ENCODE measurements at places on chromosomes 12 and 14.
A peak's percentile ranks its signal among the peaks of the same experiment; 100 is the strongest.

GRCh38 chr14:51774209-51774608 lies 86.2 kb upstream of the GNG2 start:
- no peak for DNase-seq

- no peak for DNase-seq
These were observed 249.5 kb upstream of the DCN start for GRCh38 chr12:91432089-91432488.

DNA sequence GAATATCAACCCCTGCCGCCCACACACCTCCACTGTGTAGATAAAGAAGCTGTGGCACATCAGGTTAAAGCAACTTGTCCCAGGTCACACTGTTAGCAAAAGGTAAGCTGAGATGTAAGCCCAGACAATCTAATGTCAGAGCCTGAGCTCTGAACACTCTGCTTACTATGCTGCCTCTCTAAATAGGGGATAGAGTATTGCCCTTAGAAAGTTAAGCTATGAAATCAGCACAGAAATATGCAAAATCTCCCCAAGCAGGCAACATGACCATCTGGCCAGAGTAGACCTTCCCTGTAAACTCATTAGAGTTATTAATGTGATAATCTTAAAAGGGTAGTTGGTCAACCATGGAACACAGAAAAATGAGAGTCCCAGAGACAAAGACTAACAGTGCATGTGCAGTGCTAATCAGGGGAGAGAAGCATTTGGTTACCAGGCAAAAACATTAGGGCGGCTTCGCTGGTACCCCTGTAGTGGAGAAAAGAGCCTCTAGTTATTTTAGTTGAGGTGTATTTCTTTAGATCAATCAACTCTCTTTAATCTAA lies 171.0 kb downstream of the BTG1 start:
- DNase-seq, result no peak

- DNase-seq, result no peak
These were observed 57.1 kb downstream of the NIN start for GRCh38 chr14:50773632-50774541.

GRCh38 chr14:96139879-96140278 lies 64.8 kb upstream of the BDKRB2 start:
- no peak for DNase-seq

- DNase-seq, result no peak
These were observed 18.0 kb downstream of the TUBA1A start for GRCh38 chr12:49170924-49171323.

DNA sequence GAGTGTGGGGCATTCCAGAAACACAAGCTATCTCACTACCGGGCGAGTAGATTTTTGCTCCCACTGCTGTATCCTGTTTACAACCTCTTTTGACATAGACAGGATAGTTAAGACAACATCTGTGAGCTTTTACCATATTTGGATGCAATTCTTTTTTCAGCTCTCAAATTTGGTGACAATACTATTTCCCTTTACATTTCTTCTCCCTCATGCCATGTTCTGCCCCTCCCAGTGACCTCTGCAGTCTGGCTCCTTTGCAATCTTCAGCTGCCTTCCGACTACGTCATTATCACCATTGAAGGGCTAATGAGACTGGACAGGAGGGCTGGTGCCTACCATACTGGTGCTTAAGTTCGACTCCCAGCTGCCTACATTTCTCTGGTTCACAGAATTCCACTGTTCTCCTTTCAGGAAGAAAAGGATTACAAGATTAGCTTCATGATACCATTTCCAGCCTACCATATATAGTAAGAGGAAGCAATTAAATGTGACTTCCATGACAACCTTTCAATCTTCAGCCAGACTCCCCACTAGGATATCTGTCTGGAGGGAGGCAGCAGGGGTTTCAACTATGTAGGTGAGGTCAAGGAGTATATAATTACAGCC lies 251.6 kb downstream of the PHLDA1 start:
- DNase-seq, result no peak

DNA sequence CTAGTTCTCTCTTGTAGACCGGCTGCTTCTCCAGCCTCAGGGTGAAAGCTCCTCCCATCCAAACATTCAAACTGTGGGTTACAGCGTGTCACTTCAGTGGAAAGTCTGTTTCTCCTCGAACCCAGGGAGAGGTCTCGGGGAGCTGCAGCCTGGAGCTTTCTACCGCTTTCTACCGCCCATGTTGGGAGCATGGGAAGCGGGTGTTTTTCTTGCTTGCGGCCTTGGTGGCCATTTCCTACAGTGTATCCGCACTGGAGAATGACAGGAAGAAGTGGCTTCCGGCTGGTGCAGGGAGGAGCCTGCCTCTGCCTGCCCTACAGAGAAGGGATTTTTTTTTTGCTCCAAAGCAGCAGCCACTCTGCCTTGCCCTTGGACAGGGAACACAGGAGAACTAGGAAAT lies 21.2 kb downstream of the ZFP36L1 start:
- no peak for DNase-seq

DNA sequence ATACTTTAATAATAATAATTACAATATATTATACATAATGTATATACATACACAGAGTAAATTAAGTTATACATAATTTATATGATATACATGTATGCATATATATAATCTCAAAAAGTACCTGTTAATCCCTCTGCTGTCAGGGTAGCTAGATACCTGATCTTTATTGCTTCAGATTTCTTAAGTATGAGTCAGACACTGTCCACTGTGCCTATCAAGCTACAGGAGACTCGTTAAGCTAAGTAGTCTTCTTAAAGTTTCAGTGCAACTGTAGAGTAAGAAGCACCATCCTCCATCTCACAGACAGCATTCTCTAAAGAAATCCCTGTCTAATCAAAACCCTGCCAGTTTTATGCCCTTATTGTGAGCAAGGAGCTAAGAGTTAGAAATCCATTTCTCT lies 428.7 kb downstream of the RERGL start:
- no peak for DNase-seq

DNA sequence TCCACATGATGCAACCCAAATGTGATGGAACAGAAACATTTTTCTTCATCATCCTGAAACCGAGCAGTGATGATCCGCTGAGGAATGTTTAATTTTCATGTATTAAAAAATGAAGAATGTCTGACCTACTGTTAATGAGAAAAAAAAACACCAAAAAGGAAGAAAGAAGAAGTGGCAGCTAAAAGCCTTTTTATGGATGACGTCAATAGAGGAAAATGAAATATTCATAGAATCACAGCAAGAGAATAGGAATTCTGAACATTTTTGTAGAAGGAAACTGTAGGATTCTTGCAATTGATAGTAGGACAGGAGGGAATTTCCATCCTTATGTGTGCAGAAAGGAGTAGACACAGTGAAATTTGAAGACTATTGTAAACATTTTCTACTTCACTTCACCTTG lies 112.9 kb downstream of the PRKCH start:
- no peak for DNase-seq

DNA sequence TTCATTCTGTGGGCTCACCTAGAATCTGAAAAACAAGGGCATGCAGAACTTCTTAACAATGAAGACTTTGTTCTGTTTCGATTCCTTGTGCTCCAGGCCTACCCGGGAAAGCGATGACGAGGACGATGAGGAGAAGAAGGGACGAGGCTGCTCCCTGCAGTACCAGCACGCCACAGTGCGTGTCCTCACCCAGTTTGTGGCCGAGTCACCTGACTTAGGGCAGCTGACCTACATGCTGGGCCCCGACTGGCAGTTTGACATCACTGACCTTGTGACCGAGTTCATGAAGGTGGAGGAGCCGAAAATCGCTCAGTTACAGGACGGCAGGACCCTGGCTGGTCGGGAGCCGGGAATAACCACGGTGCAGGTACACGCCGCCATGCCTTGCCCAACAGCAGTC lies 585.4 kb downstream of the AACS start:
- DNase-seq, result no peak

GRCh38 chr14:103892247-103892646 lies 36.0 kb upstream of the TDRD9 start:
- no peak for DNase-seq

GRCh38 chr14:61716956-61717355 lies 21.6 kb downstream of the HIF1A start:
- DNase-seq, result no peak

GRCh38 chr14:21109377-21110138 lies 8.7 kb downstream of the TMEM253 start:
- no peak for DNase-seq

DNA sequence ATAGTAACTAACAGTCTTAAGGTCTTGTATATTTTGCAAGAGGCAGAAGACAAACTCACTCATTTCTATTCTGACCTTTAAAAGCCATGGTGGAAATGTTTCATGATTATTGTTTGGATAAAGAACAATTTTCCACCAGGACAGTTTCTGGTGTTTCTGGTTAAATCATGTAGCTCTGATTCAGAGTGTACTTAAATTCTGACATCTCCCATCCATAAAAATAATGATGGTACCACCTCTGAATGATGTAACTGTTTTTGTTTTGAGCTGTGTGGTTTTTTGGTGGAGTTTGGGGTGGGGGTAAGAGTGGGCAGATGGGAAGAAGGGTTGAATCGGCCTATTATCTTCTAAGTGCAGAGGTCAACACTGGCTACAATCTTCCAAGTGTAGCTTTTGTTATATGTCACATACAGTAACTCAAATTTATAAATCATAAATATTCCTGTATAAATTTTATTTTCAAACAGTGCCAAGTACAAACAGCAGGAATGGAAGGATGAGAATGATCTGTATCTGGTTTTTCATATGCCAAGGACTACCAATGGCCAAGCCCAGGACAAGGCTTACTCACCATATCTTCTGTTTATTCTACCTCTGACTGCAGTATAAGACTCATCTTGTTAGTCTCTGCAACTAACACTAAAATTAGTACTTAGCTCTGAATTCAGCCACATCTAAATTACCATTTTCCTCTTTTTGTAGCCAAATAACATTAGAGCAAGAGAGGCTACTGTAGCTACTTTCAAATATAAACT lies 108.7 kb downstream of the BCAT1 start:
- DNase-seq, result no peak

DNA sequence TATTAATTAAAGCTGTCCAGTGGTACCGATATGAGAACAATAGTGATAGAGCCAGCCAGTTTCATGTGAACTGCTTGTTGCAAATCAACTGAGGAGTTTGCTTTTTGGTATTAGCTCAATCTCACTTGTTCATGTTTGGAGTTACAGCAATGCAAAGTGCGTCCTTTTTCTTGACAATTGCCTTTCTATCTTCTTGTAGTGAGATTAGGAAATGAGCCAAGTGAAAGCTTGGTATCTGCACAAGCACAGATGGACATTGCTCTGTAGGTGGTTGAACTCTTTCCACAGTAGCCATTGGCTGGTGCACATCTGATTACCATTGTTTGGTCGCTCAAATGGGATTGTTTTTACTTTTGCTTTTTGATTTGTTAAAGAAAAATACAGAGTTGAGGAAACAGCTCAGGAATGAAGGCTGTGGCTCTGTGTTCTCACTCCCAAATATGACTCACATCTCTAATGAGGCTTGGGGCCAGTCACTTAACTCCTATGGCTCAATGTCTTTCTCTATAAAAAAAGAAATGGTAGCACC lies 241.4 kb downstream of the BMP4 start:
- DNase-seq, result no peak

DNA sequence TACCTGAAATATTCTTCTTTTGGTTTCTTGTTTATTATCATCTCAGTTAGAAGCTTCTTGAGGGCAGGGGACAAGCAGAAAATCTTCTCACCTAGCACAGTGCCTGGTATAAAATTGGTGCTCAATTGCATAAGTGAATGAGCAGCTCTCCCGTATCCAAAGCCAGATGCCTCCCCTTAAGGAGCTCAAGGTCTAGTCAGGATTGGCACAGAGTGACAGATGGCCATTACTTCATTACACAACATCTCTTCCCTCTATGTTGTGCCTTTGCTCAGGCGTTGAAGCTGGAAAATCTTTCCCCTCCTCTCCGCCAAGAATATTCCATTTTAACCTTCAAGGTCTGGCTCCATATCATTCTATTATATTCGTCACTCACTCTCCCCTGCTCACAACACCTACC lies 3.6 kb downstream of the SLC4A8 start:
- DNase-seq, result no peak

DNA sequence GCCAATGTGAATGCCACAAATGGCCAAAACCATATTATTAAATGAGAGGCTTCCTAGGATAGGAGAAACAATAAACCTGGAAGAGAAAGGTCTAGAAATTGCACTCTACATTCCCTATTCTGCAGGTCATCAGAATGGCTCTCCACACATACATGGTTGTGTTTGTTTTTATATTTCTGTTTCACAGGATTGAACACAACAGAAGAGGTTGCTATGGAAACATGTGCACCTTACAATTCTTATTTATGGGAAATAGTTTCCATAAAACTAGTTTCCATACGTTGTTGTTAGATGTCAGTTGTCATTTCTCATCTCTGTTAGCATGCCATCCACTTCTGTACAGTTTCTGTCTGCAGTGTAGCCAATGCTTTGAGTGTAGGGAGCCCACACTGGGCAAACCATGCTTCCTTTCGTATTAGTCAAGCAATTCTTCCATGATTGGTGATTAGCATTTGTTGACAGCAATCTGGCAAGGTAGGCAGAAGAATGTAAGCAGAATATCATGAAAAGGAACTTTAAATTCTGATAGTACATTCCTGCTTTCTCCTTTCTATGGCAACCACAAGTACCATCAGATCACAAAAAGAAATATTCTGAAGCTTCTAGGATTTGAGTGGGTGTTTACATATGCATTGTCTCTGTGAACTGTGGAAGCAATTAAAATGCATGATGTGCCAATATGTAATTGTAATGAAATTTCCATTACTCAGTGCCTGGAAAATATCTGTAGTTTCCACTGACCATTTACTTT lies 141.6 kb upstream of the AVPR1A start:
- DNase-seq, result no peak

GRCh38 chr14:92323011-92323915 lies at the start of gene SLC24A4:
Gene SLC24A4, plus strand, starts transcription at chr14:92323165. Its CDS starts 666 bp downstream, at chr14:92323831.
- DNase-seq, result no peak

GRCh38 chr12:62128175-62128975 lies 131.8 kb upstream of the USP15 start:
- no peak for DNase-seq

DNA sequence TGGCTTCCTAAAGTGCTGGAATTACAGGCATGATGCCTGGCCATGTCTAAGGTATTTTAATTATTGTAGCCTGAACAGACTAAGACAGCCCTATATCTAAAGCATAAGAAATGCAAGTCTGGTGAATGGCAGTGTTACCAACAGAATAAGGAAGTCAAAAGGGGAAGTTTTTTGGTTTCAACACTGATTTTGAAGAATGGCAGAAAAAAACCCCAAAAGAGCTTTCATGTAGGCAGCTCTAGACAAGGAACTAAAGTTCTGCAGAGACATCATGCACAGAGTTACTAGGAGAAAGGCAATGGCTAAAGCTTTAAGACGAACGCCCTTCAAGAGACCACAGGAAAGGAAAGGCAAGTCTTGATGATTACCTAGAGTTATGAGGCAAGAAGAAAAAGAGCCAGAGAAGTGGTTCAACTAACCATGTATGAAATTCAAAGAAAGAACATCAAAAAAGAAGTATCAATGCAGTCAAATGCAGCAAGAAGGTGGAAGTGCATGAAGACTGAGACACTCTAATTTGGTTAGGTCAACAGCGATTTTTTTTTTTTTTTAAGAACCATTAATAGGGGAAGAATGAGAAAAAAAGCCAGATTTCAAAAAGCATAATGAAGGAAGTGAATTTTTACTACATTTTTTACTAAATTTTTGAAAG lies 50.8 kb downstream of the RPS6KA5 start:
- DNase-seq, result peak; percentile 28
